ENCODE measurements at places on chromosomes 5 and 9.
A peak's percentile ranks its signal among the peaks of the same experiment; 100 is the strongest.

- no peak for DNase-seq
These were observed 25.7 kb downstream of the CETN3 start for GRCh38 chr5:90383903-90384302.

GRCh38 chr9:113940077-113940476 is 64.0 kb downstream of the ZNF618 start:
- DNase-seq: no peak

DNA sequence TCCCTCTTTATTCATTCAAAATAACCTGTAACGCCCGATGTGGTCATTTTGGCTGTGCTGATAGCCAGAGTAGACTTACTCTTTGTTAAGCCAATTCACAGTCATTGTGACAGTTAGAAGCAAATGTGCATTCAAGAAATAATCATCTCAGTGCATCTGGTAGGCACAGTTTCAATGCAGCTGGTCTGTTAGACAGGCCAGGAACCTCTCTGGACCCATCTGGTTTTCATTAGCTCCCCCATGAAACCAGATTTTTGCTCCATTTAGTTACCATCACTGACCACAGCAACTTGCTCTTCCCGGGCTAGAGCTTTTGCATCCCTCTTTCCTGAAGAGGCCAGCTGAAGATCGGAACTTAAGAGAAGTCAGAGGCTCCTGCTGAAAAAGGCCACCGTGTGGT is 284.2 kb downstream of the NSG2 start:
- peak; percentile 50 for DNase-seq

GRCh38 chr9:94812343-94812742 is 85.8 kb downstream of the AOPEP start:
- no peak for DNase-seq

DNA sequence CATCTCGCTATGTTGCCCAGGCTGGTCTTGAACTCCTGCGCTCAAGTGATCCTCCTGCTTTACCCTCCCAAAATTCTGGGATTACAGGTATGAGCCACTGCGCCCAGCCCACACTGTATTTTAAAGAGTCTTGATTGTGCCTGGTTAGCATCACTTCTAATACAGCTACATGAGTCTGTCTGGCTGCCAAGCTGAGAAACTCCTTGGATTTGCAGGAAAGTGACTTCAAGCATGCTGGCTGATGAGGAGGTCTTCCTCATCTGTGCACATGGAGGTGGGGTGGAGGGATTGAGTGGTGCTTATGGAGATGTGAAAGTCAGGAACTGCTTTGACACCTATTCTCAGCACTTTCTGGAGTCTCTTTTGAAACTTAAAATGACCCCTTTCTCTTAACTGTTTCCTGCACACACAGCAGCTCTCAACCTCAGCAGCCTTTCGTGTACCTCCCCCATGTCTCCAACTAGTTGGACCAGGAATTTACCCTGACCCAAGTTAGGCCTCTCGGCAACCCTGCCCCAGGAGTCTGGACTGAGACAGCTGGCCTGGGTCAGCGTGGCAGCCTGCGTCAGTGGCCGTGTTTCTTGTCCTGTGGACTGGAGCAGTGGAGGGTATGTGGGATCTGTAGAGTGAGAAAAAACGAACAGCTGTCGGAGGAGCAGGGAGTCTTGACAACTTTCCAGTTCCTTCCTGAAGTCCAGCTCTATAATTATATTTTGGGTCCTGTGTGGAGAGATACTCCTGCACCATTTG is 72.5 kb downstream of the ACER2 start:
- DNase-seq: no peak

- DNase-seq: no peak
These were observed 222.9 kb downstream of the KIAA0825 start for GRCh38 chr5:94395468-94395867.

- DNase-seq: no peak
These were observed 56.5 kb upstream of the NKD2 start for GRCh38 chr5:951940-952596.

GRCh38 chr9:68500457-68501381 is 40.0 kb downstream of the TMEM252 start:
- DNase-seq: peak; percentile 58

- DNase-seq: no peak
These were observed 126.4 kb upstream of the SLC12A2 start for GRCh38 chr5:127957183-127957582.

- no peak for DNase-seq
These were observed 201.8 kb downstream of the PAX5 start for GRCh38 chr9:36832164-36832795.

- DNase-seq: no peak
These were observed 94.2 kb upstream of the ZNF618 start for GRCh38 chr9:113781896-113782295.

- DNase-seq: no peak
These were observed 6.0 kb downstream of the KIAA1191 start for GRCh38 chr5:176355400-176356178.

GRCh38 chr5:27947088-27947487 is 908.7 kb upstream of the CDH9 start:
- no peak for DNase-seq

DNA sequence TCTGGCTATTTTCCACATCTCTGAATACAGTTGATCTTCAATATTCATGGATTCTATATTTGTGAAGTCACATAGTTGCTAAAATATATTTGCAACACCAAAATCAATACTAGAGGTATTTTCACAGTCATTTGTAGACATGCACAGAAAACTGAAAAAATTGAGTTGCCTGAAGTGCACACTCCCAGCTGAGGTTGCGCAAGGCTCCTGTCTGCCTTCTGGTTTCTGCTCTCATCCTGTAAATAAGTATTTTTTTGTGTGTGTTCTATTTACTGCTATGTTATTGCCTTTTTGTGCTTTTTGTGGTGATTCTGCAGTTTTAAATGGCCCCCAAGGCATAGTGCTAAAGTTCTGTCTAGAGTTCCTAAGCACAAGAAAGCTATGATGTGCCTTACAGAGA is 371.1 kb upstream of the GRAMD2B start:
- DNase-seq: no peak

DNA sequence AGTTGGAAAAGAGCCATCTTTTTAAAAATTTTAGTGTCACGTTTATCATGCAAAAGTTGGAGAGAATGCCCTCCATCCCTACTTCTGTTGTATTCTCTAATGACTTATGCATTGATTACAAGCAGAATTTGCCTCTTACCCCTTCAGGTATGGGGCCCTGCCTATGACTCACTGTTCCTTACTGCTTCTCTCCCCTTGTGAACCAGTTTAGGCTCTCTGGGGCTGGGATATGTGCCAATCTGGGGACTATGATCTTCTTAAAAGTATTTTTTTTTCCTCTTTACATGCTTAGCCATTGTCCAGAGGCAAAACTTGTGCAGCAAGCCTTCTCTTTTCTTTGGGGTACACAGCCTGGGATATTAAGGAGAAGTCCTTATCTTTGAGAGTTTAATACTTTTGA is 37.4 kb downstream of the CAMK4 start:
- DNase-seq: no peak

GRCh38 chr5:135124128-135124527 is 90.1 kb upstream of the PITX1 start:
- no peak for DNase-seq

DNA sequence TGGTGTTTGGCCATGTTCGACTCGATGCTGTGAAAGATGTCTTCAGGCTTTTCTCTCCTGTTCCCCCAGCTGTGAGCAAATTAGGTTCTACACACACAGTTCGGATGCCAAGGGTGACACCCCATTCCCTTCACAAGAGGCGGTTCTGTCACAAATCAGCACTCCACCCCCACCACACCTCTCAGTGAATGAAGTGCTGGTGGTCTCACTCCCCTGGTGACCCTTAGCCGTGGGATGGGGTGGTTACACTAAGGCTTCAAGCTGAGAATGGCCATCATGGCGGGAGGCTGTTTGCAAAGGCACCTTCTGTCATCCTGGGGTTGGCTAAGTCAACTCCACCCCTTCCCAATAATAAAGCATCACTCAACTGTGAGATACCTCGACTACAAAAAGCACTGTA is 26.4 kb downstream of the AMBP start:
- no peak for DNase-seq

- no peak for DNase-seq
These were observed 693.8 kb downstream of the DNAH5 start for GRCh38 chr5:13250464-13251291.

GRCh38 chr5:30197662-30198061 is 995.8 kb upstream of the CDH6 start:
- DNase-seq: no peak

- no peak for DNase-seq
These were observed 81.4 kb downstream of the ZNF608 start for GRCh38 chr5:124665035-124665434.

DNA sequence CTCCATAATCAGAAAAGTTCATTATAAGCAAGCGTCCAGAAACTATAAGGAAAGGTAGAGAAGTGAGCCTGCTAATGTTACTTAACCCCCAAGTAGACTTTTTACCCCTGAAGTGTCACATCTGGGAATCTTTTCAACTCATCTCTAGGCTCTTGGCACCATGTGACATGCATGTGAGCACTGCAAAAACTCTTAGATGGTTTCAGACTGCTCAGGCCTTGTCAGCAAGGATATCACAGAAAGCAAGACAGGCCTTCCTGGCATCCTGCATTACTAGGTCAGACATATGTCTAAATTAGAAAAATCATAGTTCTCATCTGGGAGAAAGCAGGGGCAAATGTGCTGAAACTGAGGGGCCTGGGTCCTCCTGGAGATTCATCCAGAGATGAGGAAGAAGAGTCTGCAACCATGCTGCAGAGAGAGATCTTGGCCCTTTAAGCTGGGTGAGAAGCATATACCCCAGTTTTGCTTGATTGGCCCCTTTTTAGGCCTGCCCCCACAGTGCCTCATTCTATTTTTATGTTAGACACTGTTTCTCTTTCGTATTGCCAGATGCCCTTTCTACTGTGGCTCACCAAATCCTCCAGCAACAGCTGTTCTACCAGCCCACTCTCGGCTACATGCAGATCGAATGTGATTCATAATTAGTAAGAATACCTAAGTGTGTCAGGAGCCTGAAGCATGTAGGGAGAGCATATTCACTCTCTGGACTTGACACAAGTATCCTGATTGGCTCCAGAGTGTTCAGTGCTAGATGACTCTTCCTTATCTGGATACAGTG is 19.0 kb downstream of the TMEM8B start:
- peak; percentile 82 for DNase-seq

- no peak for DNase-seq
These were observed 55.0 kb downstream of the PUM3 start for GRCh38 chr9:2788919-2789318.

DNA sequence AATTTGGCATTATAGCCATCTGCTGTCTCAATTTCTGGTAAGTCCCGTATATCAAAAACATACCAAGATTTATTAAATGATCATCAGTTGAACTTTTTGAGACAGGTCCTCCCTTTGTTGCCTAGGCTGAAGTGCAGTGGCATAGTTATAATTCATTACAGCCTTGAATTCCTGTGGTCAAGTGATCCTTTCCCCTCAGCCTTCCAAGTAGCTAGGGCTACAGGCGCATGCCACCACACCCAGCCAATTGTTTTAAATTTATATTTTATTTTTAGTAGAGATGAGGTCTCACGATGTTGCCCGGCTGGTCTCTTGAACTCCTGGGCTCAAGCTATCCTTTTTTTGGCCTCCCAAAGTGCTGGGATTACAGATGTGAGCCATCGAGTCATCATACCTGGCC is 418.9 kb downstream of the ARHGEF28 start:
- no peak for DNase-seq

GRCh38 chr9:133752739-133753446 is 14.7 kb upstream of the SARDH start:
- DNase-seq: no peak

DNA sequence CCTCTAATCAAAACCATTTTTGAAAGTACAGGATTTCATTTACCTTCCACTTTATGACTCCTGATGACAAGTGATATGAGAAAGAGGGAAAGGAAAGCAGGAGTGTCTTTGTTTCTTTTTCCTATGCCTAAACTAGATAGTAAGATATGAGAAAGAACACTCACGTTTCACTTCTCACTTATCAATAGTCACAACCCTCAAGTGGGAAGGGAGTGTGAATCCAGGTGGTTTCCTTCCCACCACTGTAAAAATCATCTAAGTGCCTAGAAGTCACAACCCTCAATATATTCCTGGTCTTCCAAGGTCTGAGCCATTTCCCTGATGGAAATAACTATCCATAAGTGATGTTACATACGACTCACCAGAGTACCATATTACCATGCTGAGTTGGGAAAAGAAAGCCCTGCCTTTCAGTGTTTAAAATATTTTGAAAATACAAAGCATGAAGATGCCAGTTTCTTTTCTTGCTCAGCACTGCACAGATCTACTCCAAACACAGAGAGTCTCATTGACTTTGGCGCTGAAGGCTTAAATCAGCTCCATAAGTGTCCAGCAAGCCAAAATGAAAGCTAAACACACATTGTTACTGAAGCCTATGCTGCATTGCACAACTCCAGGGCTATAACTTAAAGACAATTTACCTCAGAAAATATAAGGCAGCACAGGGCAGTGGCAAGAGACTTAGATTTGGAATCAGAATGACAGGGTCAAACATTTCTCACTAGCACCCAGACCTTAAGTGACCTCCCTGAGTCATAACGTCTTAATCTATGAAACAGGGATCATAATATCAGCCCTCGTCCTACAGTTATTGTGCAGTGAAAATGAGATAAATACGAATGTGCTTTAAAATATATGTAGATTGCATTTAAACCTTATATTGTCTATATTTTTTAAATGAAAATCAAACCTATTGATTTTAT is 301.2 kb downstream of the KIAA0825 start:
- no peak for DNase-seq

- DNase-seq: no peak
These were observed 161.0 kb upstream of the TUT7 start for GRCh38 chr9:86515221-86515620.

DNA sequence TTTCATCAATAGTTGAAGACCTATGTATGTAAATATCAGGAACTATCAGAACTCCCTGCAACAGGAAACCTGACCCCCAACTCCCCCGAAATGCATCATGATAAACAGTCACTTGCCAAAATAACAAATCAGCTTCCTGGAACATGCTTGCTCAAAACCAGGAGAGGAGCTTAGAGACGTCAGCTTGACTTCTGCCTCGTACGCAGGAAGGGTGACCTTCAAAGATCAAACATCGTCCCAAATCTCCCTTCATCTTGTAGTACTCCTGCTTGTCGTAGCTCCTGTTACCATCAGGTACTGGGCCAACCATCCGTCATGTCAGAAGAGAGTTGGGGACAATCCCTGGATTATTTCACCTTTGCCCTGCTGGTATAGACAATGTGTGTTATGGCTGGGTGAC is 396.1 kb downstream of the GADD45G start:
- DNase-seq: no peak

DNA sequence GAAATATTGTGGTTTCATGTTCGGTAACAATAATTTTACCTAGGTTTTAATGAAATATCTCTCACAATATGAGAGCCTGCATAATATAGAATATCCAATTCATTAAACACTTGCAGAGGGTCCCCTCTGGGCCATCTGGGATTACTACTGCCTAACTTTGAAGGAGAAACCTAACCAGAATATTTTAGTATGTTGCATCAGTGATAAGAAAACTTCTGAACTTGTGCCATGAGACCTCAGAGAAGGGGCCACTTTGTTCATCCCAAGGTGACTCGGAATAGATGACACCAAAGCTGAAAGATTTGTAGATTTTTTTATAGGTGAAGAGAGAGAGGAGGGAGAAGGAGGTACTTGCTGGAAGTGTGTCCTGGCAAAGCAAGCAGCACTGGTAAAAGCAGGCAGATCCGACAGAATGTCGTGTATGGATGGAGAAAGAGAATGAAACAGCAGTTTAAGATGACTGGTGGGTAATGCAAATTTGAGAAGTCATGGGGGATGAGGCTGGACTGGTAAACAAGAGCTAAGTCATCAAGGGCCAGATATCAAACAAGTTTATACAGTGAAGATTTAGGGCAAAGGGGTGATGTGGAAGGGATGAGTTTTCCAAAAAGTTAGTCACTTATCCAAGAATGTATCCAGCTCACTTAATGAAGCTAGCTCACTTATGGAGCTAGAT is 372.3 kb downstream of the ADGRV1 start:
- no peak for DNase-seq

GRCh38 chr5:139049780-139050179 is 148.4 kb downstream of the SIL1 start:
- DNase-seq: no peak

Measured in stromal cell of bone marrow (primary cell).